ENCODE measurements at places on chromosomes 1 and 21.
A peak's percentile ranks its signal among the peaks of the same experiment; 100 is the strongest.

GRCh38 chr1:59438058-59438560 is 141.2 kb downstream of the FGGY start:
- DNase-seq: no peak

GRCh38 chr1:91596474-91596873 is 95.8 kb downstream of the CDC7 start:
- DNase-seq: no peak

- no peak for DNase-seq
These were observed 116.5 kb downstream of the BRINP2 start for GRCh38 chr1:177287270-177287669.

DNA sequence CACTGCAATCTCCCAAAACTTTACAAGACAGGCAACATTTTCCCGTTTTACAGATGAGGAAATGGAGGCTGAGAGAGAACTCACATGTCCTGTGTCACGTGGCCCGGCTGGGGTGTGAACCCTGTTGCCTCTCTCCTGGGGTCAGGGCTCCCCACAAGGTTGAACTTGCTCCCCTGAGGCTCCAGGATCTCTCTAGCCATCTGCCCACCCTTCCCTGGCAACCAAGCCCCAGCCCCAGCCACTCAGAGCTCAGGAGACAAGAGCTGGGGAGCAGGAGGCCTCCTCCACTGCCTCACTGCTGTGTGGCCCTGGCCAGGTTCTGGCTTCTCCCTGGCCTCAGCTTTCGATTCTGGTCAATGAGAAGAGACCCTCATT is 11.8 kb downstream of the LAPTM5 start:
- DNase-seq: no peak

GRCh38 chr1:222182641-222183040 is 365.3 kb downstream of the HHIPL2 start:
- no peak for DNase-seq

- peak; percentile 34 for DNase-seq
These were observed 729.0 kb upstream of the BRINP3 start for GRCh38 chr1:191206513-191207207.

- no peak for DNase-seq
These were observed 71.0 kb downstream of the ACTL8 start for GRCh38 chr1:17826165-17826488.

DNA sequence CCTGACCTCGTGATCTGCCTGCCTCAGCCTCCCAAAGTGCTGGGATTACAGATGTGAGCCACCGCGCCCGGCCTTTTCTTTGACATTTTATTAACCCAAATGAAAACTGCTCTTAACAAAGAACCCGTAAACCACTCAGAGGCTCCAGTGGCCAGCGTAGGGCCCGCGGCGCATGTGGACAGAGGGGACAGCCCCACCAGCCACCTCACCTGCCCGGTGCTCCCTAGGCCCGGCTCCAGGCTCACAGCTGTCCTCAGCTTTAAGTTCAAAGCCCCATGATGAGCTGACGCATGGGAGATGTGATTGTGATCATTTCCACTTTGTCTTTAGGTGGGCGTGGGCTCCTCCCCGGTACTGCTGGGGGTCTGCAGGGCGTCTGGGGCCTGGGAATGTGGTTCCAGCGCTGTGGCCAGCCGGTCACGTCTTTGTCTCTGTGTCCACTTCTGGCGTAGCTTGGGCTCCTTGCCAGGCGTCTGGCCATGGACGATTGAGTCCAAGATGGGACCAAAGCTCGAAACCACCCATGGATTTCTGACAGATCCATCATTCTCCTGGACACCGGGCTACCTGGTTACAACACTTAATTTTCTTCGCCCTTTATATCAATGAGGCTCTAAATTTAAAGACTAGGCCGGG is 6.9 kb downstream of the PRKCZ start:
- DNase-seq: no peak

- DNase-seq: no peak
These were observed 19.3 kb upstream of the PDZK1IP1 start for GRCh38 chr1:47209091-47209490.

DNA sequence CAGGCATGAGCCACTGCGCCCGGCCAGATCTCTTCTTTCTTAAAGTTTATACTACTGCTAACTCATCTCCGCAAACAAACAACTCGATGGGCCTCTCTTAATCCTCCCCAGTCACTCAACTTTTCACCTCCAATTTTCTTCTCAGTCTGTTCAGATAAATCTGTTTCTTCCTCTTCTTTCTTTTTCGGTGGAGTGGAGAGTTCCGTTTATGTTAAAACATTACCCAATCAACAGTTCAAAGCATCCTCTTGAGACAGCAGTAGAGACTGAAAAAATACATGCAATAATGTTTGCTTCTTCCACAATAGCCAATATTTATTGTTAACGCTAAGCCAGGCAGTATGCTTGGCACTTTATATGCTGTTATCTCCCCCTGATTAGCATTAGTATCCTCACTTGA is 1.4 kb upstream of the ANKRD13C start:
- no peak for DNase-seq

GRCh38 chr1:200172311-200172710 is 144.8 kb downstream of the NR5A2 start:
- peak; percentile 26 for DNase-seq

DNA sequence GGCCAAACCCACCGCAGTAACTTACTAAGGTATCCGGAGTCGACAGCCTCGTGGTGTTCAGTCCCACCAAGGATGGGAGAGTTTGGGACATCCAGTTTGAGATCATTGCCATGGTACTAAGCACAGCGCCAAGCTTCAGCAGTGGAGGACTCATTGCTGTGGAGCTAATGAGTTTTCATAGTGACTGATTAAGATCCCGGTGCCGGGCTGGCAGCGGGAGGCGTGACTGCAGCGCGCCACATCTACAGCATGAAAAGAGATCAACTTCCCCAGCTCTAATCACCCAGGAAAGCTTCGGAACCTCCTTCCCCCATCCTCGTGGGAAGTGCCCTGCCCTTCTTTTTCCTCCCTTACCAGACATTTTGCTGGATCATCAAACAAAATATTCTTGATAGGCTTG is 149.9 kb downstream of the OLFM3 start:
- DNase-seq: no peak

- DNase-seq: no peak
These were observed 41.0 kb downstream of the ZNF691 start for GRCh38 chr1:42887366-42887765.

DNA sequence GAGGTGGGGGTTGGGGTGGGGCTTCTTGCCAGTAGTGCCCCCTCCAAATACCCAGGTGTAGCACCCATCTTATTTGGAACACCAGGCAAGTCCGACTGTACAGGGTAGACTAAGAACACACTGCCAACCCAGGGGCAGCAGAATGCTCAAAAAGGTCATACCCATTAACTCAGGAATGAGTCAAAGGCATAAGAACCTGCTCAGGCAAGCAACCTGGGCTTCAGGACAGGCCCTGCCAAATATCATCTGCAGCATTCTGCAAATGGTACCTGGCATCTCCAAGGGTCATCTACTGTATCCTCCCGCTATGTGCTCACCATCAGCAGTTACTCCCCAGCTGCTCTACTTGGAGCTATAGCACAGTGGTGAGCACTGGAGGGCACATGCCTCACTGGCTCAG is 19.4 kb downstream of the PEA15 start:
- no peak for DNase-seq

DNA sequence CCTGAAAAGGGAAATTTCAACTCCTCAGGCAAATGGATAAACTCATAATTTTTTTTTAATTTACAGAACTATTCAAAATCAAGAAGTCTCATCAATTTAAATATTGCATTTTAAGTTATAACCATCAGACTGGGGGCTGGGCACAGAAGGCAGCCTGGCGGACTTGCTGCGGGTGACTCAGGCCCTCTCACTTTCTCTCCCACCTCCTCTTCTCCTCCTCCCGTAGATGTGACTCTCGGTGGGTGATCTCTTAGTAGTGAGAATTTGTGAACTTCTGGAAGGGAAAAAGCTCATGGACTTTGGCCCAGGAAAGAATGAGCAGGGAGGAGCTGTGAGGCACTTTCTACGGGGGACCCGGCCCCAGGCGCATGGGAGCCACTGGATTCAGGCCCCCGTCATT is 32.9 kb downstream of the CLIC6 start:
- no peak for DNase-seq

- no peak for DNase-seq
These were observed 96.4 kb upstream of the KCNJ6 start for GRCh38 chr21:38012672-38013071.

GRCh38 chr1:63774617-63775417 is 1.0 kb downstream of the ROR1 start:
- DNase-seq: peak; percentile 58

DNA sequence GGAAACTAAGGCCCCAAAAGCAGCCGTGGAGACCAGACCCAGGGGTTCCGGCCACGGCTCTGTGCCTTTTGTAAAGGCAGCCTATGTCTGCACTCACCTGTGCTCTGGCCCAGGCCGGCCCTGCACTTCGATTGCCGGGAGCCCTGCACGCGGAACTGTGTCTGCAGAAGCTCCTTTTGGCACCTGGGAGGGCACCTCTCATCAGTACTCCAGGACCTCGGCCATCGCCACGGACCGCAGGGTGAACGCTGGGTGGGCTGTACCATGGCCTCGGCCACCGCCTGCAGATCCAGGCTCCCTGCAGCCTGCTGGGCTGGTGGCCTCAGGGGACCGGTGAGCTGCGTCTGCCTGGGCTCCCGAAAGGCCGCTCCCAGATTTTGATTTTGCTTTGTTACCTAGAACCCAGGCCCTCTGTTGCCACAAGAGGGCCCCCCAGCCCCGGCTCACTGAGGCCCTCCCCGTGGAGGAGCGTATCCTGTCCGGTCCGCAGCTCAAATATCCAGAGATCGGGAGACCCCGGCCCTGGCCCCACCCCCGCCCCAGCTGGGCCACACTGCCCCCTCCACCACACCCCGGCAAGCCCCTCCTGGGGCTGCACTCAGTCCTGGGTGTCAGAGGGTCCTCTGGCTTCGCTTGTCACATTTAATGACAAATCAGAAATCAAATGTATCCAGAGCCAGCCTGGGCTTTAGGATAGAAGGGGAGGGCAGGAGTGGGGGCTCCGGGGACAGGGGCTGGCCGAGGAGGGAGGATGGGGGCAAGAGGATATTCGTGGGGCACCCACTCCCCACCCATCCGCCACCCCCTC is 60.2 kb upstream of the PDE9A start:
- DNase-seq: no peak

DNA sequence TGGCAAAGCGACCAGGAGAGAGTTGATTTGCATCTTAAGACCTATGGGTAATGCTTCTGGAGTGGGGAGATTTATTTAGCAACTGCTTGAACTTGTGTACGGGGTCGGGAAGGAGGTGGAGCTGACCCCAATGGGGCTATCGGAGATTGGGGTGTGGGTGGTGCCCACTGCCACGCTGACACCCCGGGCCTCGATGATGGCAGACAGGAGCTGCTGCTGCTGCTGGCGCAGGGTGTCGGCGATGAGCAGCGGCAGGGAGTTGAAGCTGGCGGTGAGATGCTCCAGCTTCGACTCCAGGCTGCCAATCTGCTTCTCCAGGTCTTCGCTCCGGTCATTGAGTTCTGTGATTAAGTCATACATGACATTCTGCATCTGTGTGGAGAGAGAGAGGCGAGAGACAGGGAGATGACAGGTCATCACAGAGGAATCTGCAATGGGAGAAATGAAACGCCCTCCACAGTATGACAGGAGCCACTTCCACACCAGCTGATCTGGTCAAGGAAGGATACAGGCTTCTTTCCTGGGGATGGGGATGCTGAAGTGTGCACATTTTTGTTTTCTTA is 100.0 kb upstream of the ADAR start:
- no peak for DNase-seq

GRCh38 chr1:221040691-221041285 is 161.5 kb downstream of the HLX start:
- no peak for DNase-seq

DNA sequence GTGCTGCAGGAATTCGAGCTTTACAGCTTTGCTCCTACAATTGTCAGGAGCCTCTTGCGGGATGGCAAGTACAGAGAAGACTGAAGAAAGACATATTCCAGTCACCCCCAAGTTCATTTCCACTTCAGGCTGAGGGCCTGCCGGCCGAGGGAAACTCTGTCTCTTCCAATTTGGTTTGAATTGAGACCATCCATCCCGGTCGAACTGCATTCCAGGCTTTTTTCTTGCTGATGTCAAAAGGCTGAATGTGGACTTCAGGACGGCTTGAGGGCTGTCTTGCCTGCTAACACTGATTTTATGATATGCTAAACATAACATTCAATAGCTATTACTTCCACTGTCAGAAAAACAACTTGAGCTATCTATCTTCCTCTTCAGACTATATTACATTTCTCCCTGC is 79.8 kb upstream of the PLXNA2 start:
- DNase-seq: no peak

DNA sequence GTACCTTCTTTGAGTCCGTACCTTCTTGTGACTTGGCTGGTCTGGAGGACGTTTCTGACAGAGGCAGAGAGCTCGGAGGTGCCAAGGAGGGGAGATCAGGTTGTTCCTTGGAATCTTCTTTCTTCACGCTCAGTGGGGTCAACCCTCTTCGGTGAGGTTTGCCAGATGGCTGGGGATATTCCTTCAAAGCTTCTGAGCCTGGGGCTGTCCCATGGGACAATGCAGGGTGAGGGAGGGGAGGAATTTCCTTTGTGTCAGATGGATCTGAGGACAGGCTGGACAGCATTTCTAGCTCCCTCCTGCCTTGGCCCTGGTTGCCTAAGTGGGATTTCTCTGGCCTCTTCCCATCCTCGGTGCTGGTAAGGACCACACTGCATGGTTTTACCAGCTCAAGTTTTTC is 95.5 kb upstream of the EDN2 start:
- DNase-seq: no peak

DNA sequence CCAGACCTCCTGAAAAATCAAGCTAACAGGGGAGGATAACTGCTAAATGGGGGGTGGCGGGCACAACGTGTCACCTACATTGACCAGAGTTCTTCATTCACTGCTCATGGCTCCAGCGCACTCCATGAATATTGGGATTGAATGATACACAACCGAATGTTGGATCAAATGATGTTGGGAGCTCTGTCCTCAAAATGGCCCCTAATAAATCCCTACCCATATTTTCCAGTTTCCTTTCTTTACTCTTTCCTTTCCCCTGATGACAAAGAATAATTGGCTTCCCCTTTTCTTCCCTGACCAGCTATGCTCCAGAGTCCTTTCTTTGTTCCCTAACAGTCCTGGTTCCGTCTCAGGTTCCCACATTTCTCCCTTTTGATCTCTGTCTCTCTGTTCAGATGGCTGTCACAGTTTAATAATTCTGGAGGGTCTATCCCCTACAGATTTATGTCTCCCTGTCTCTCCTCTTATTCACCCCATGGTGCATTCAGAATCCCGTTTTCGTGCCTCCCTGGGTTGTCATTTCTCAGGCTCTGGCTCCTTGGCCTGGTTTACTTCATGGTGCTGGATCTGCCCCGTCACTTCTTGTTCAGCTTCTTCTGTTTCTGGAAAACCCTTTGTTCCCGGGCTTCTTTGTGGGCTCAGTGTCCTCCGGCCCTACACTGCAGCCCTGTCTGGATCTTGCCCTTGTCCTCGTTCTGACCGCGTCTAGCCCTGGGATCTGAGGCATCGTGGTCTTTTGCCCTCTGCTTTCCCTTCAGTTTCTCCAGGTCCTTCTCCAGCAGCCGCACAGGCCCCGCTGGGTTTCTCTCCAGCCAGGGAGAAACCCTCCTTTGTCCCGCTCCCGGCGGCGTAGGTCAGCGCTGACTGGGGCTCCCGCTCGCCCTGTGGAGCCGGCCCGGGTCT is 78.3 kb downstream of the NDUFS5 start:
- no peak for DNase-seq

GRCh38 chr1:55069280-55069679 is 29.9 kb downstream of the PCSK9 start:
- no peak for DNase-seq
